ENCODE measurements at places on chromosomes 4 and X.

- no peak for DNase-seq
Measured at GRCh38 chr4:173273941-173274340, 60.2 kb downstream of the HMGB2 start.

DNA sequence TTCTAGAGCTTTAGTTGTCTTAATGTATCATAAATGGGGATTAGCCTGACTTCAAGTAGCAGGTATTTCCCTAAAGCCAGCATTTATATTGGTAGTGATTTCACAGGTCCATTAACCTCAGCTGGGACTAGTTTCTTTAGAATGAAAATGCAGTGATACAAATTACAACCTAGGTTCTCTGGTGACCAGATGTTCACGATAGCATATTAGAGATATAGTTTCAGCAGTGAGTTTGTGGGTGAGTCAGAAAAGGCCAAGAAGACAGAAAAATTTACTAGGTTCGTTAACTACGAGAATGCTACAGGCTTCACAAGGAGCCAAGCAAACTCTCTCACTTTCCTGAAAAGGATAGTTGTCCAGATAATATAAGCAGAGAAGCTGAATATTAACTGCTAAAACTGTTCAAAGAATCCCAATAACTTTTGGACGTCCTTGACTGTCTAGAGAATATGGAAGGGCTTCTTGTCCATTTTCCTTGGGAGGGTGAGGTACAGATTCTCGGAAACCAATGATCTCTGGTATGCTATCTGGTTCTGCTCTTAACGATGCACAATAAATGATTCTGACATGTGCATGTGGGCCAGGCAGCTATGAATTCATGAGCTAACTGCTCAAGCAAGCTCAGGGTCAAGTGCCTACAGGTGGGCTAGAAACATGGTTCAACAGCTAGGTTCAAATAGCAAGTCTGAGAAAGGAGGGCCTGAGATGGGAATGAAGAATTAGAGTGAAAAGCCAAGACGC is 6.0 kb upstream of the SPCS3 start:
- no peak for DNase-seq

DNA sequence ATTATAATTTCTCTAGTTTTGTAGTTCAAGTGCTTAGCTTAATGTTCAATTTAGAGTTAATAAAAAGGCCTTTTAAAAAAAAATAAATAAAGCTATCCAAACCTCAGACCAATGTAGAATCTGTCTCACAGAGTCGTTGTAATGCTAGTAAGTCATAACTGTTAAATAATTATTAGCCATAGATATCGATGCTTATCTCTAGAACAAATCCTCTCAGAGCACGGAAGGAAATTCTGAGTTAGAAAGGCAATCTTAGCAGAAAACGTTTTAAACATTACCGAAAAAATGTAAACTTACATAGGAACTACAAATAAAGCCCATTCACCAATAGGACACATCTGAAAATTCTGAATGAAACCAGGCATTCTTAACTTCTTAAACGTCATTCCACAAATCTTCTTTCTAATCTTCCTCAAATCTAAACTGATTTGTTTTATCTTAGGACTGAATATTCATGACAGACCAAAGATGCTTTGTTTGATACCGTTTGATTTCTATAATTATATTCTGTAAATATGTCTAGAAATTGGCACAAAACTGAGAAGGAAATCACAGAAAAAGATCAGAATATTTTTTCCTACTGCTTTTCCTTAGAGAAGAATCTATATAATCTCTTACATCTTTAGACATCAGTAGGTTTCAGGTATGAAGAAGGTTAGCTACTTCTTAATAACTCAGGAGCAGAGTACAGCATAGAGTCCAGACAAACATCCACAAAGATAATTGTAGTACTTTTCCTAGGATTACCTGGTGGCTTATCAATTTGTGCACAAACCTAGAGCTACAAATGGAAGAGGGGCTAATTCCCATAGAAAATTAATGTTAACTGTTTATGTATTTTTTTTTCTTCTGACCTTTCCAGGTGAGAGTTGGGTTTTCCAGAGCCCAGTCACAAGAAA is 140.7 kb downstream of the BTC start:
- no peak for DNase-seq

GRCh38 chrX:119826399-119826959 is 26.3 kb downstream of the UPF3B start:
- DNase-seq, result no peak

DNA sequence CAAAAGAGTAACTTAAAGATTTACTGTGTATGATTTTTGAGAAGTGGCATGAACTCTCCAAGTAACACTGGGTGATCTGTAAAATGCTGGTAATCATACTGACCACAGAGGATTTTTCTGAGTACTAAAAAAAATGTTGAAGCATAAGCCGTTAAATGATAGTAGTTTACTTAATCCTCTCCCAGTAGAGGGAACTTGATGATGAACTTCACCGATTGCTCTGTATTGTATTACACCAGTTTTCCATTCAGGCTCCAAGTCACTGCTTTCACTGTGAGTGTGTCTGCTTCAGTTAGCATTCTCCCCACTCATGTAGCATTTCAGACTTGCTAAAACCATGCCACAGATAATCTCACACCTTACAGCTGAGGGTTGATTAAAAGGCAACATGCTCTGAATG is 294.1 kb downstream of the GBA3 start:
- DNase-seq, result no peak

- DNase-seq, result no peak
Measured at GRCh38 chr4:84384801-84385200, 114.3 kb downstream of the NKX6-1 start.

DNA sequence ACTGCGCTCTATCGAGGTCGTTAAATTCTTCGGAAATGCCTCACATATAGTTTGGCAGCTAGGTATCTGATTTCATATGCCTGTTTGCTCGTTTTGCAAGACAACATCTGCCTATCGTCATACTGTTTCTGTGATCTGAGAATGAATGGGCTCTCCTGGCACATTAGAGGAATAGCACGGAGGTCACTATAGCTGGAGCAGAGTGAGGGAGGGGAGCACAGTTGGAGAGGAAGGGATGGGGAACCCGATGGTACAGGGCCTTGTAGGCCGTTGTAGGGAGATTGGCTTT is 552 bp downstream of the IKBKG start:
- DNase-seq, result no peak

DNA sequence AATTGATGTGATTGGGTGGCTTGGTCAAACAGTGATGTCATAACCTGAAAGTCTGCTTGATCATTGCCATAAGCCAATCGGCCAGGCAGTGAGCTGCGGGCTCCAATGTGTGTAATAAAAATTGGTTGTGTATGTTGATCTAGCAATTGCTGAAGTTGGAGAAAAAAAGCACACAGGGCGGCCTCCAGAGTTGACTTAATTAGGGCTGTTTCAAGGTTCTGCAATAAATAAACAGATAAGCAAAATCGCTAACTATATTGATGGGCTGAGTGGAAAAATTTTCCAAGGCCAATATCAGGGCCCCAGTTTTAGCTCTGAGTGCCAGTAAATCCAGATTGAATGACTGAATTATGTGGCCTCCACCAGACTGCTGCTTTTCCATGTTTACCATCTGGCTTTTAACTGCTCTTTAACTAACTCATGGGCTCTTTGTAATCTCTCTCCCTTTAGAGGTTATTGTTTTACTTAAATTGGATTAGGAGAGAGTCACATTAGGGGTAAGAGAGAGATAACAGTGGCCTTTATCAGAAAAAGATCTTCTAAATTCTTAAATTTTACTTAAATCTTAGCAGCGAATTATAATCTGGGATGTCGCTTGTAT is 160.6 kb upstream of the WDFY3 start:
- DNase-seq, result no peak

DNA sequence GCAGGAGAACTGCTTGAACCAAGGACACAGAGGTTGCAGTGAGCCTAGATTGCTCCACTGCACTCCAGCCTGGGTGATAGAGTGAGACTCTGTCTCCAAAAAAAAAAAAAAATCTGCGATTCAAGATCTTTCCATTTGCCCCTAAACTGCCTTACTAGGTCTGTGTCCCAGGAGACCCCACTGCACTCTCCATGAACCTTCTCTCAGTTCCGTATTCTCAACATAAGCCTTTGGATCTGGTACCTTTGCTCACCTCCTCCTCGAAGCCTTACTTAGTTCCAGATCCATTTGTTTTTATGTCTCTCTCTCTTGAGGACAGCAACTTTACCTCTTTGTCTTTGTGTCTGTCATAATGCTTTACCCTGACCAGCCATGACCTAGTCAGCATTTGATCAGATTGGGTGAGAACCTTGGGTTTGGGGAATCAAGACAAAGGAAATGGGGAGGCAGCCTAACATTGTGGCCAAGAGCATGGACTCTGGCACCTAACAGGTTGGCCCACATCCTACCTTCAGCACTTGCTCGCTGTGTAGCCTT is 33.7 kb downstream of the BST1 start:
- no peak for DNase-seq

DNA sequence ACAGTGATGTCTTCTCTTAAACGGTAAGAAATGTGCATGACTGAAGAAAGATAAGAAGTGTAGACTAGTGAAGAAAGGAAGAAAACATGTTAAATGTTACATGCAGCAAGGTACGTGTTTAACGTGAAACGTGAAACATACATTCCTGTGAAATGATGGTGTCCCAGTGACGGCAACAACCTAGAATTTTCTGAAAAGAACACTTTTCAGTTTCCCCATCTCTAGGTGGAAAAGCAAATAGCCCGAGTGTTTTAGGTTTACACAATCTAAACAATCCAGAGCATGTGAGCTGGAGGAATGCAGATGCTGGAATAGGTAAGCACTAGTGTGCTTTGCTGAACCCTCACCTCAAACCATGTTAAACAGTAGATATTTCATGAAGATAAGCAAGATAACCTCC is 60.7 kb downstream of the CLNK start:
- DNase-seq, result no peak

GRCh38 chrX:44040406-44040805 is 67.2 kb upstream of the NDP start:
- no peak for DNase-seq

GRCh38 chr4:148116969-148117368 is 325.2 kb downstream of the NR3C2 start:
- DNase-seq, result no peak

- DNase-seq, result no peak
Measured at GRCh38 chr4:185941461-185941860, 127.5 kb upstream of the TLR3 start.

- no peak for DNase-seq
Measured at GRCh38 chr4:156475322-156475721, 496.3 kb downstream of the PDGFC start.

DNA sequence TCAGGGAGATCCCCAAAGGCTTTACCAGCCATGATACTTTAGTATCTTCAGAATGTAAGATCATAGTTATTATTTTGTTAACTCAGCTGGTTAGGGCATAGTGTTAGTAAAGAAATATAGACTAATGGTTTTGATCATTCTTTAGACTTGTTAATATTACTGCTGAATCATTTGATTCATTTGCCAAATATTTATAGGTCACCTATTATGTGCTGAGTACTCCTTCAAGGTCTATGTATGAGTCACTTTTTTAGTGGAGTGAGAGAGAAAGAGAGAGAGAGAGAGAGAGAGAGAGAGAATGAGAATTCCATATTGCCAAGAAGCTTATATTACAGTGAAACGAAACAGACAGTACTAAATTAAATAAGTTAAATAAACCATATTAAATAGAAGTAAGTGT is 110.3 kb downstream of the UBE2NL start:
- no peak for DNase-seq

- no peak for DNase-seq
Measured at GRCh38 chr4:126856906-126857305, 775.9 kb upstream of the INTU start.

- DNase-seq, result no peak
Measured at GRCh38 chr4:38123555-38123954, 163.4 kb downstream of the PTTG2 start.

DNA sequence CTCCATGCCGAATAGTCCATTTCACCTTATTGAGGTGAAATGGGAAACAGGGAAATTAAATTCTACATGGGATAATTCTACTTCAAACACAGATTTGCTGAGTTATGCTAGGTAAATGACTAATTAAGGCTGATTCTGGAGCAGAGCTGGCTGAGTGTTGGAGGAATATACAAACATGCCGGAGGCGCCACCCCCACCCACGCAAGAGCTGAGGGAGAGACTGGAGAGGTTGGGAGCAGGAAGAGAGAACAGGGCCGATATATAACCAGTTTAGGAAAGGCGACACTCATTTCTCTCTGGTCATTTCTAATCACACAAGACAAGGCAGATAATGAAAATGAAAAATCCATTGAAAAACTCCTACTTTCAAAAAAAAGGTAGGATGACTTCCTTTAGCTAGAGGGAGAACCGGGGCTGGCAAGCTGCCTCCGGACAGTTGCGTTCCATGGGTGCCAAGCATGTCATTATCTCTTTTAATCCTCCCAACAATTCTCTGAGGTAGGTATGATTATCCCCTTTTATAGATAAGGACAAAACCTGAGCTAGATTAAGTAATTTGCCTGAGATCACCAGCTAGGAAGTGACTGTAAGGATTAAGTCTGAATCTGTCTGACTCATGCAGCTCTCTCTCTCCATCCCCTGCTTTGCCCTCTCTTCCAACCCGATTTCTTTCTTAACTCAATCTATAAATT is 27.6 kb upstream of the CFAP299 start:
- no peak for DNase-seq

DNA sequence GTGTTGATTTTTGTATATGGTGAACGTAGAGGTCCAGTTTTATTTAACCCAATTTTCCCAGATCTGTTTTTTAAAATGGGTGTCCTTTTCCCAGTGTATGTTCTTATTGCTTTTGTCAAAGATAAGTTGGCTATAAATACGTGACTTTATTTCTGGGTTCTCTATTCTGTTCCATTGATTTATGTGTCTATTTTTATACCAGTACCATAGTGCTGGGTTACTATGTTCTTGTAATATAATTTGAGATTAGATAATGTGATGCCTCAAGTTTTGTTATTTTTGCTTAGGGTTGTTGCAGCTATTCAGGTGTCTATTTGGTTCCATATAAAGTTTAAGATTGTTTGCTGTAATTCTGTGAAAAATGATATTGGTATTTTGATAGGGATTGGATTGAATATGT is 749.1 kb upstream of the GRIA3 start:
- DNase-seq, result no peak

Measured in right forelimb (tissue), 1 donor.